ENCODE measurements at places on chromosomes 7 and 10.
A peak's percentile ranks its signal among the peaks of the same experiment; 100 is the strongest.

GRCh38 chr7:9718071-9718661 lies 1255.5 kb upstream of the PHF14 start:
- no peak for DNase-seq

DNA sequence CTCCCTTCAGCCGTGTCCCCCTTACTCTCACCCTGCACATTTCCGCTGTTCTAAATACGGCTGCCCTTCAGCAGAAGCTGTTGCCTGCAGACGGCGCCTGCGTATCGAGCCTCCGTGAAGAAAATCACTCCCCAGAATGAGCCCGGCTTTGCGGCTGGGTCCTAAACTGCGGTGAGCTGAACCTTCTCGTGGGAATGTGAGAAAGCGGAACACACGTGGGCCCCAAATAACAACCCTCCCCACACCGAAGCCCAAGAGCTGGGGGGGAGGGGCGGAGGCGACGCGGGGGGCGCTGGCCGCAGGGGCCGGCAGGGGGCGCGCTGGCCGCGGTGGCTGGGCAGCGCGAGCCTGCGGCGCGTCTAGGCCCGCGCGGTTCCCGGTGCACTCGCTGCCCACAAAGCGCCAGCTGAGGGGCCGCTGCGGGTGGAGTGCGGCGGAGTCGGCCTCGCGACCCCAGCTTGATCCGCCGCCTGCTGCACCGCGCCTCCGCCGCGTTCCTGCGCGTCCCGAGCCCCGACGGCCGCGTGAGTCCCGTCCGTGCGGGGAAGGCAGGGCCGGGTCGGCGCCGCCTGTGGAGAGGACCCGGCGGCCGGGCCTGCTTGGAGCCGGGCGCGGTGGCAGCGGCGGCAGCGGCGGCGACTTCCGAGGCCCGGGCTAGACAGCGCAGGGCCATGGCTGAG lies at the start of gene ZNF398:
Gene ZNF398 (plus strand): TSS at position 382 of the 680 bp plus-strand sequence. CDS start 290 bp downstream, at position 672.
- DNase-seq: peak; percentile 95

- no peak for DNase-seq
These were observed 35.1 kb downstream of the EGFR start for GRCh38 chr7:55053651-55054571.

DNA sequence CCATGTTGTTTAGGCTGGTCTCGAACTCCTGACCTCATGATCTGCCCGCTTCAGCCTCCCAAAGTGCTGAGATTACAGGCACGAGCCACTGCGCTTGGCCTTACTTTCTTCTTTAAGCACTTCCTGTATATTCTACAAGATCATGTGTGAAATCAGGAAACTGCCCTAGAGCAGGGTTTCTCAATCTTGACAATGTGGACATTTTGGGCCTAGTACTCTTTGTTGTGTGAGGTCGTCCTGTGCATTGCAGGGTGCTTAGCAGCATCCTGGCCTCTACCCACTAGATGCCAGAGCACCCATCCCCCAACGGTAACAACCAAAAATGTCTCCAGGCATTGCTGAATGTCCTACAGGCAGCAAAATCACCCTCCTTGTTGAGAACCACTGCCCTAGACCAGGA lies 24.7 kb downstream of the RRP12 start:
- no peak for DNase-seq

DNA sequence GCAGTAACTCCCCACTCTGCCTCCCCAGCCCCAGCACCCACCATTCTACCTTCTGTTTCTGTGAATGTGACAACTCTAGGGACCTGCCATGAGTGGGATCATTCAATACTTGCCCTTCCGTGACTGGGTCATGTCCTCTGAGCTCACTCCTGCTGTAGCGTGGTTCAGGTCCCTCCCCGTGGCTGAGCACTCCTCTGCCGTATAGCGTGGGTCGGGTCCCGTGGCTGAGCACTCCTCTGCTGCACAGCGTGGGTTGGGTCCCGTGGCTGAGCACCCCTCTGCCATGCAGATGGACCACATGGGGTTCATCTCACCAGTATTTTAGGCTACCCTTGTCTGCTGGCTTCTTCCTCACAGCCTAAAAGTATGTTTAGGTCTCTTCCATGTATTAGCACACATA lies 43.0 kb downstream of the INSIG1 start:
- DNase-seq: no peak

GRCh38 chr7:141550386-141551093 lies 670 bp upstream of the AGK start:
- peak; percentile 19 for DNase-seq

- no peak for DNase-seq
These were observed 95.5 kb downstream of the MAP3K8 start for GRCh38 chr10:30529373-30529998.

DNA sequence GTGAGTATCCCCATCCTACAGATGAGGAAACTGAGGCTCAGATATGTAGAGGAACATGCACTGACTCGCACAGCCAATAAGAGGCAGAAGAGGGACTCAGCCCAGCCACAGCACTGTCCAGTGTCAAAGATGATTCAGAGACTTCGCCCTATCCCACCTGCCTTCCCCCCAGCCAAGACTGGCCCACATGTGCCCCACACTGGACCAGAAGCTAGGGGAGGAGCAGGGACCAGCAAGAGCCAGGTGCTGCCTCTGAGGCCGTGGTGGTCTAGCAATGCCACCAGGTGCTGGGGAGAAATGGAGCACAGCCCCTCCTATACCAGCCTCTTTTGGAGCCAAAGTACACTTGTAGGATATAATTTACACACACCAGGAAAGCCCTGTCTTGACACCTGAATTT lies 22.3 kb downstream of the GRID1 start:
- no peak for DNase-seq

DNA sequence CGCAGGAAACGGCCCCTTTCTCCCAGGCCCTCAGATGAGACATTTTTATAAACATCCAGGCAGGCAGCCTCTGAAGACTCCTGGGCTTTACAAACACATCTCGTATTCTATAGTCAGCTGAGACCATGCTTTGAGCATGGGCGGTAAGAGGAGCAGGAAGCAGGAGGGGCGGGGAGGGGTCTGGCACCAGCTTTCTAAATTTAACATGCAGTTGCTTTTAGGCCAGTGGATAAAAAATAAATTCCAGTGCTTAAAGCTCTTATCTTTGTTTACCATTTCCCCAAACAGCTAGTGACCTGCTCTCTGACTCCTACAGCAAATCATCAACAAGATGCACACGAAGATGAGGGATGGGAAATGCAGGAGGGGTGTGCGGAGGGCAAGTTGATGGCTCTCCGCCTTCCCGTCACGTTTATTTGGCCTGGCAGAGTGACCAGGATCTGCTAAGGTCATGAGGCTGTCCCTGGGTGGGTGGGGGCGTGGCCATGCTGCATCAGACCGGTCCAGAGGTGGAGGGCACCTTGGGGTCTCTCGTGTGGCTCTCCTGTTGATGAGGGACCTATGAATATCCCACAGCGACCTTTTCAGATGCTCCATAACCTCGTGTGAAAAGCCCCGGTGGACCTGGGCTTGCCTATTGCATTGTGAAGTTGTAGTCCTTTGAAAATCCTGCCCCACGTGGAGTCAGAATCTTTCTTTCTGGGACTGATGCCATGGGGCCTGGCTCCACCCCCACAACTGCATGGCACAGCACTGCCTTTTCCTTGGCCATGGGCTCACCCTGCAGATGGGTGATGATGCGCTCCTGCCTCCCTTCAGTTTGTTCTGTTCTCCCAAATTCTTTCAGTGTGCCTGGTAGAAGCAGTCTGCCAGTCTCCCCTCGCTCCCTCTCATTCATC lies 67.5 kb downstream of the PARP12 start:
- DNase-seq: no peak

DNA sequence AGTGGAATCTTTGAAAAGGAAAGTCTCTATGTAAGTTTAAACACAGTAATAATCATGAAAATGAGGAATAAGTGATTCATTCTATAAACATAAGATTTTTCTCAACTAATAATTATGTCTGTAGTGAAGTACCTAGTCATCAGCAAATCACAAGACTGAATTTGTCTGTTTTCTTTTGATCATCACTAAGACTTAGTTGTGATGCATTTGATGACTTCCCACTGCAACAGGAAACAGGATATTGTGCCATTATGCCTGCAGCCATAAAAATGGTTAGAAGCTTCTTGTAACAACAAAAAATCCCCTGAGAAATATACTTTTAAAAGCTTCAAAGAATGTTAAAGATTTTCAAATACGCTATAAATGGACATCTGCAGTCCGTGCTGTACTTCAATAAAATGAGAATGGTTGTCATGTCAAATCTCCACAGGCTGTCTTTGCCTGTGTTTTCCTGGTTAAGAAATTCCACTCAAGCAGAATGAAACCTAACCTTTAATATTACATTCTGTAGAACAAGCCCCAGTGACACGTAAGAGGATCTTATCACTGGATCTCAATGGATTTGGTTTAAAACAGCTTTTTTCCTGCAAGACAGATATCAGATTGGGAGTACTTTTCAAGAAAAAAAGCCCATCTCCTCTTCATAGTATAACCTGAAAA lies 1262.3 kb upstream of the PHF14 start:
- DNase-seq: no peak

- no peak for DNase-seq
These were observed 66.1 kb downstream of the MTPN start for GRCh38 chr7:135911099-135911498.

- DNase-seq: no peak
These were observed 89.9 kb downstream of the PAXIP1 start for GRCh38 chr7:154912871-154913637.

DNA sequence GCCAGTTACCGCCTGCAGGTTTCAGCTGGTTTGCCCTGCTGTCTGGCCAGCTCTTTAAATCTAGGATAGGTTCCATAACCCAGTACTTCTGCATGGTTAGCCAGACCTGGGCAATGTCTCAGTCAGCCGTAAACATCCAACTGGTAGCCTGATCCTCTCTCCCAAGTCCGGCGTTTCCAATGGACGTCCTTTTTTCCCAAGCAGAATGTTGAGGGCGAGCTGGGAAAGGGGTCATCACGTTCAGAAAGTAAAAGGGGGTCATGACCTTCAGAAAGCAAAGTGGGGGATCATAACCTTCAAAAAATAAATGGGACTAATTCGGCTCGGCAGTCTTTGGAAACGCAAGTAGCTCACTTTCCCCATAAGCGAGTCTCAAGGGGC lies 430 bp downstream of the PON3 start:
- no peak for DNase-seq

GRCh38 chr10:129030603-129030895 lies 436.5 kb upstream of the MGMT start:
- no peak for DNase-seq

GRCh38 chr10:97116462-97117162 lies 69.1 kb downstream of the SLIT1 start:
- no peak for DNase-seq

DNA sequence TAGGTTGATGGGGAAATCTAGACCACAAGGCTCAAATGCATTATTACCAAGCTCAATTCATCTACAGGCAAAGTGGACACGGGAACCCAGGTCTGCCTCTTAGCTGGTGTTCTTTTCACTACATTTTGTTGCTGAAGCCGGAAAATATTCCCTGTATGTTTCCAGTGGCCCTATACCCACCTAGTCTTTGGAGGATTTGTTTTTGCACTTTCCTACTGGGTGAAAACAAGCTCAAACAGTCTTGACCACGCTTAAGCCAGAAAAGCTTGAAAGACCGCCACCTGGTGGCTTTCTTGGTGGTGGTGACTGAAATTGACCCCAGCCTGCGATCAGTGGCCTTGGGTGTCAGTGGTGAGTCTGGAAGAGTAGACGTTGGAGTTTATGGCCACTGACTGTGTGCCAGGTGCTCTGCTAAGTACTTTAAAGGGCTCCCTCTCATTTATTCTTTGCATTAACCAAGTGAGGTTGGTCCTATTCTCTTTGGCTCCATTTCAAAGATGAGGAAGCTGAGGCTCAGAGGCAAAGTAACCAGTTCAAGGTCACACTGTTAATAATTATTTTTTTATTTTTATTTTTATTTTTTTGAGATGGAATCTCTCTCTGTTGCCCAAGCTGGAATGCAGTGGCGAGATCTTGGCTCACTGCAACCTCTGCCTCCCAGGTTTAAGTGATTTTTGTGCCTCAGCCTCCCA lies 11.1 kb upstream of the CRTAC1 start:
- peak; percentile 74 for DNase-seq

DNA sequence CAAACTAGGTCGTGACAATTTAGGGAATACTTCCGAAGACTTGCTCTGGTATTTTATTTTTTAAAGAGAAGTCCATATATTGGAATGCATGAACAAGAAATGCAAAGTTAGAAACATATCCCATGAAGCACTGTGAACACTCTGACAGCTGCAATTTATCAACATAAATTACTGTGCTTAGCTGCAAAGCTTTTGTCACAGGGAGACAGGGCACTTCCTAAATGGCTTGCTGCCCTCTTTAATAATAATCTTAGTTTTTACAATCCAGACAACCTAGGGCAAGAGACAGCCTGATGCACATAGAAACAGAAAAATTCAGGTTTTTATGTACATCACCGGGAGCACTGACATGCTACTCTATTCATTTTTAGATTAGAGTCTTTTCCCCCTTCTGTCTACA lies 78.3 kb upstream of the NOBOX start:
- DNase-seq: no peak

- DNase-seq: no peak
These were observed 550.5 kb upstream of the COBL start for GRCh38 chr7:51867117-51867516.

DNA sequence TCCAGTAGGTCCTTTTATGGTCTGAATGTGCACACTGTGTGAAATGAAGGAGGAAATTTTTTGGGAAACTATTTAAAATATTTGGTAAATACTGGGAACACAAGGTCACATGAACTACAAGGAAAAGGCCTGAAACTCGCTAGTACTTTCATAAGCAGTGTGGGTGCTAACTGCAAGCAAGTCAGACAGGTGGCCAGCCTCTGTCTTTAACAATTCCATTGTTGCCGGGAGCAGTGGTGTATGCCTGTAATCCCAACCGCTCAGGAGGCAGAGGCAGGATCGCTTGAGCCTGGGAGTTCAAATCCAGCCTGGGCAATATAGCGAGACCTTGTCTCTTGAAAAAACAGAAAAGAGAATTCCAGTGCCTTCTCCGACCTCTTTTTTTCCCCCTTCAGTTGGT lies 37.5 kb downstream of the SMURF1 start:
- DNase-seq: no peak

DNA sequence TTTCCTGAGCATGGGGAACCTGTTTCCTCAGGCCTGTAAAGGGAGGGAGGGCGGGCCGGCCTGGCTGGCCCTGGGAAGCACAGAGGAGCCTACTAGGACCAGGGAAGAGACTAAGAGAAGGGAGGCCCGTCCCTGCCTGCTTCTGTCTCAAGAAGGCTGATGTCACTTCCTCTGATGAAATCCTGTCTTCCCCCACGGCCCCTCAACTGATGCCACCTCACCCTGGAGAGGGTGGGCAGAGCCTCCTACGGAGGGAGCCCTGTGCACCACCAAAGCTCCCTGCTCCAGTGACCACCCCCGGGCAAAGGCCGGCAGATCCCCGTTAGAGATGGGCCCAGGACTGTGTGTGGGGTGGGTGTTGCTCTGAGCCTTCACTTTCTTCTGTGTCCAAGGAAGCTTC lies 1.0 kb upstream of the PILRA start:
- DNase-seq: no peak

Data from iPS-NIHi11 (cell line).